ENCODE measurements at places on chromosomes 1 and 21.

- no peak for DNase-seq
These were observed 94.3 kb downstream of the RNF220 start for GRCh38 chr1:44499306-44499705.

DNA sequence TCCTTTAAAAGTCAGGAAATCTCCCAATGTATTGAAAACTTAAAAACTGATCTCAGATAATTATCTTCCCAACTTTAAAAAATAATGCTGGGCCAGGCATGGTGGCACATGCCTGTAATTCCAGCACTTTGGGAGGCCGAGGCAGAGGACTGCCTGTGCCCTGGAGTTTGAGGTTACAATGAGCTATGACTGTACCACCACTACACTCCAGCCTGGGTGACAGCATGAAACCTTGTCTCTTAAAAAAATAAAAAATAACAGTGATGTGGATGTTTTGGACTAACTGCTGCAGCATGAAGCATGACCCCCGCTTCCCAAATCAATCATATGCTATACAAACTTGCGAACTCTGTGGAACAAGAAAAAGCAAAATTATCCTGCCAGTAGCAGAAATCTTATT is 186.3 kb downstream of the RERE start:
- no peak for DNase-seq

DNA sequence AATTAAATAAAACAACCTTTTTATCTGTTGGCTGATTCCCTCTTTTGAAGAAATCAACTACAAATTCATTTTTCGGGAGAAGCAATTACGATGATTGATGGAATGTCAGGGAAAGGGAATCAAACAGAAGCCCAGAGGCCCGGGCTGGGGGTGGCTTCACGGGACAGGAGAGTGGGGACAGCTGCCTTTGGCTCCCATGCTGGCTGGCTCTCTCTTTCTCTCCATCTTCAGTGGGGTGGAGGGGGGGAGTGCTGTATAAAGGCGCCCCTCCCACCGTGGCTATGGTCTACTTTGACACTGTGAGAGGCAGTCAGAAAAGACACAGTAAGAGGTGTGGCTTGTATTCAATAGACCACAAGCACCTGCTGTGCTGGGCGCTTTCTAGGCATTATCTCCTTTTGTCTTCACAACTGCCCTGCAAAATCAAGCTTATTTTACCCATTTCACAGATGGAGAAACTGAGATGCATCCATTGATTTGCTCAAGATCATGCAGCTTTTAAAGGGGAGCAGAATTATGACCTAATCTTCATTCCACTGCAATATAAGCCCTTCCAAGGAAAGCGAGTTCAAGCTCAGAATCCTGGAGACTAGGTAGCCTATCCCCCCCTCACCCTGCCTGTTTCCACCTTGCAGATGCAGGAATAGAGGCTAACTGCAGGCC is 92.9 kb downstream of the GRIK3 start:
- no peak for DNase-seq

DNA sequence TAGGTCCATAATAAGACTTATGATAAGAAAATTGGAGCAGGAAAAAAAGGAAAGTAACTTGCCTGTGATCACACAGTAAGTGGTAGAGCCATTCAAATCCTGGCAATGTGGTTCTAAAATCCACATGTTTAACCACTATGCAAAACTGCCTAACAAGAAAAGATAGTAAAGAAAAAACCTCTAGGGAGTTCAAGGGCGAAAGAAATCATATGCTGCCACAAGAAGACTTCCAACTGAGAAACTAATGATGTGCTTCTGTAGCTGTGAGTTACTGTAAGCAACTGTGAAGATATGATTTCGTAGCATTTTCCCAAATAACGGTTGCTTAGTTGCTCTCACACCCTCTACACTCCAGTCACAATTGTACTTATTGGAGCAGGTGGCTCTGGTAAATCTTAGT is 20.9 kb upstream of the LYPLAL1 start:
- DNase-seq, result no peak

DNA sequence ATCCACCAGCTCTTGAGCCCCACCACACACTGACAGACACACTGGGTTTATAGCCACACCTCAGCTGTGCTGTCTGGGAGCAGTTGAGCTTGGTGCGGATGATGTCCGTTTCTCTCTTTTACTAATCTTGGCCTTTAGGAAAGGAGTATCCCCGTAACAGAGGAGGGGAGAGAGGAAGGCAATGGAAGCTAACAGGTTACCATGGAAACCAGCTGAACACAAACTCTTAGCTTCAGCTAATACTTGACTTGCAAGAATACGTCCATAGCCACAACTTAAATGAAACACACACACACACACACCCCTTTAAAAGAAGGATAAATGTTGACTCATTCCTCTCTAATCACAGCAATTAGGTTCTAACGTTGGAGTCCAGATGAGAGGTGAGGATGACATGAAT is 28.0 kb upstream of the LRRN2 start:
- no peak for DNase-seq

GRCh38 chr1:112675728-112676381 is 1.4 kb downstream of the MOV10 start:
- DNase-seq, result no peak

DNA sequence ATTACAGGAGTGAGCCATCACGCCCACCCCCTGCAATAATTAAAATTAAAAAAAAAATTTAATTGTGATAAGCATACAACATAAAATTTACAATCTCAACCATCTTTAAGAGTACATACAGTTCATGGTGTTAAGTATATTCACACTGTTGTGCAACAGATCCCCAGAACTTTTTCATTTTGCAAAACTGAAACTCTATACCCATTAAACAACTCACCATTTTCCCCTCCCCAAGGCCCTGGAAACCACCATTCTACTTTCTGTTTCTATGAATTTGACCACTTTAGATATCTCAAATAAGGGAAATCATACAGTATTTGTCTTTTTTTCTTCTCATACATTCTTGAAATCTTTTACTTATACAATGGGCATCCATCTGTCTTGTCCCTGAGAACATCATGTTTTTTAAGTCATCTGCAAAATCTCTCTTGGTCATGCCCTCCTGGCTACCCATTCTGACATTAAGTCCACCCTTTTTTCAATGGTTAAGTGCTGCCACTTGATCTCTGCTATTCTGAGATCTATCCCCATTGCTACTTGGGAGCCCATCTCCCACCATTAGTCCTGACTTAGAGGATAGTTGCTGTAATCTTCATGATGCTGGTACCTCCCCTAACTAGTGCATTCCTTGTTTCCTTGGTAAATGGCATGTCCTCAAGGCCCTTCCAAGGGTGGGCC is 39.4 kb upstream of the ZFYVE9 start:
- DNase-seq, result no peak

DNA sequence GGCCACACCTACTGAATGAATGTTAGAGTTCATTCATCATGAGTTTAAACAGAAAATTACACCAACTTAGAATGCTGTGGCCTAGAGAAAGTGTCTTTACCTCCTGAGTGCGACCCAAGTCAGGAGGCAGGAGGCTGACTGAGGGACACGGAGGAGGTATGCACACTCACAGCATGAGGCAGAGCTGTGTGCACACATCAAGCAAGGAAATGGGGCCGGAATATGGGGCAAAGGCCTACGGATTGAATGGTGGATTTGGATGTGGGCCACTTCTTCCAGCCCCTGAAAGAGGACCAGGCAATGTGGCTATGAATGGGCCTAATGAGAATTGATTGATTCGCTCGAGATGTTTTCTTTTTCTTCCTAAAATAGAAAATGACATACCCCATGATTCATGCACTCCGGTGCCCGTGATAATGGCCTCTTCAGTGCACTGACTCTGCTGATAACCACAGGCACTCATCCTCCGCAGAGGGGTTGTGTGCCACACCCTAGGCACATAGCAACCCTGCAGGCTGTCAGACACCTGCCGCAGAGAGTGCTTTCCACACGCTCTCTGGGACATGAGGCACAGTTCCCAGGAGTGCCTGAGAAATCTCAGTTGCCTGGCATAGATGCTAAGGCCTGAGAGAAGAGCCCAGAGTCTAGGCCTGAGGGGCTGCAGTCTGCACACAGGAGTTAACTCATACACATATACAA is 155.5 kb downstream of the GLUL start:
- no peak for DNase-seq

DNA sequence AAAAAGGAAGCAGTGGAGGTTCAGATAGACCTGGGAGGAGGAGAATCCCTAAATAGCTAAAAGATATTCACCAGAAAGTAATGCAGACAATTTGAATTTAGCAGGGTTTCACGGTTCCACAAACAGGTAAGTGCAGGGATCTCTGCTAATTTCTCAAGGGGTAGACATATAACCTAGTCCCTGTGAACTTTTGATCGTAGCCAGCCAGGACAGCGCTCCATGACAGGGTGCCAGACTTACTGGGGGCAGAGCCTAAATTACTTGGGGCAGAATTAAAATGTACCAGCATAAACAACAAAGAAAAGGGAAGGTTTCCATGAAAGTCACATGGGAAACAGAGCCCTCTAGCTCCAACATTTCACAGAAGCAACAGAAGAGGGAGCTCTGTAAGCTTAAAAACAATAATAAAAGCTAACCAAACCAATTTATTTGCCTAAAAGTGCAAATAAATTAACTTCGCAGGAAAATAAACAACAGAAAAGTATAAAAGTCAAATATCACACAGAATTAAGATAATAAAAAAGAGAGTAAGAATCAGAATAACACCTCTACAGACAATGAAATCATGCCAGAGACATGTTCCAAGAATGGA is 198.3 kb downstream of the DUSP10 start:
- no peak for DNase-seq

- no peak for DNase-seq
These were observed 1206.0 kb upstream of the TMPRSS15 start for GRCh38 chr21:19609611-19610010.

GRCh38 chr1:32878637-32879041 is 7.7 kb upstream of the HPCA start:
- no peak for DNase-seq

DNA sequence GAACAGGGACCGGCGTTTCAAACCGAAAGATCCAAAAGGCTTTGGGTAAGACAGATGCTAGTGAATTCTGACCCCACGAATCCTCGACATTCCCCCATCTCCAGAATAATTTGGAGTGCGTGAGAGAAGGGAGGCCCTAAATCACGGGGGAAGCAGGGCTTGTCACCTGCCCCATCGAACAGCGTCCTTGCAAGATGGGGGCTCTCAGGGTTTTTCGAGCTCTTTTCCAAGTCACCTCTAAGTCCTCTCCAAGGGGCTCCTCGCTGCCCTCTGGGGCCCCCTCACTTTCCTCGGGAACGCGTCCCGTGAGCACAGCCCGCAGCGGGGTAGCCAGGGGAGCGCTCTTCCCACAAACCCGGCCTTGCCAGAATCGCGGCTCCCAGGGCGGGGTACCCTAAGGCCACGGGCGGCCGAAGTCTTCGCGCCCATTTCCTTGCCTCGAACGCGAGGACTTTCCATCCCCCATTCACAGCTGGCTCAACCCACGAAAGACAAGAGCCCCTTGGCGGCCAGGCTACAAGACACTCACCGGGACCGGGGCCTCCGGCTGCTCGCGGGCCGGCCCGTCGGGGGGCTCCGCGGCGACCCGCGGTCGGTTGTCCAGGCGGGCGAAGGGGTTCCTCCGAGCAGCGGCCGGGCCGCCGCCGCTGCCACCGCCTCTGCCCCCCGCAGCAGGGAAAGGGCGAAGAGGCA is 546 bp downstream of the DONSON start:
- no peak for DNase-seq

Measured in stimulated activated CD8-positive, alpha-beta memory T cell treated with anti-CD3 and anti-CD28 coated beads, Interleukin-12 subunit alpha, Interleukin-12 subunit beta, amount 100 ng/mL, for 1 hour (primary cell).